ENCODE measurements at places on chromosomes 1 and 21.

DNA sequence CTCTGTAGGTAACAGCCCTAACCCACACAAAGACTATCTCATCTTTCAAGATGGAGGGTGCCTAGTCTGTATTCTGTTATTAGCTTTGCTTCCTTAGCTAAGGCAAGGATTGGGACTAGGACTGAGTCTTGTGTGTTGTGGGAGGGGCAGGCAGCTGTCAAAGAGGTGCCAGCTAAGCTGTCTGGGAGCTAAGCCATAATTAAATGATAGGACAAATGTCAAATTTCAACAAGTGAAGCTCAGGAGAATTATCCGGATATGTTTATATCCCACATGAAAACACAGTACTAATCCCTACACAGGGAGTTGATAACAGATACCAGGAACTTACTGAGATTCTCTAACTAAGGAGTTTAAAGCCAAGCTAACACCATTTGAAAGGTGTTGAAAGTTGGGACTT lies 70.5 kb upstream of the NGF start:
- no peak for DNase-seq

DNA sequence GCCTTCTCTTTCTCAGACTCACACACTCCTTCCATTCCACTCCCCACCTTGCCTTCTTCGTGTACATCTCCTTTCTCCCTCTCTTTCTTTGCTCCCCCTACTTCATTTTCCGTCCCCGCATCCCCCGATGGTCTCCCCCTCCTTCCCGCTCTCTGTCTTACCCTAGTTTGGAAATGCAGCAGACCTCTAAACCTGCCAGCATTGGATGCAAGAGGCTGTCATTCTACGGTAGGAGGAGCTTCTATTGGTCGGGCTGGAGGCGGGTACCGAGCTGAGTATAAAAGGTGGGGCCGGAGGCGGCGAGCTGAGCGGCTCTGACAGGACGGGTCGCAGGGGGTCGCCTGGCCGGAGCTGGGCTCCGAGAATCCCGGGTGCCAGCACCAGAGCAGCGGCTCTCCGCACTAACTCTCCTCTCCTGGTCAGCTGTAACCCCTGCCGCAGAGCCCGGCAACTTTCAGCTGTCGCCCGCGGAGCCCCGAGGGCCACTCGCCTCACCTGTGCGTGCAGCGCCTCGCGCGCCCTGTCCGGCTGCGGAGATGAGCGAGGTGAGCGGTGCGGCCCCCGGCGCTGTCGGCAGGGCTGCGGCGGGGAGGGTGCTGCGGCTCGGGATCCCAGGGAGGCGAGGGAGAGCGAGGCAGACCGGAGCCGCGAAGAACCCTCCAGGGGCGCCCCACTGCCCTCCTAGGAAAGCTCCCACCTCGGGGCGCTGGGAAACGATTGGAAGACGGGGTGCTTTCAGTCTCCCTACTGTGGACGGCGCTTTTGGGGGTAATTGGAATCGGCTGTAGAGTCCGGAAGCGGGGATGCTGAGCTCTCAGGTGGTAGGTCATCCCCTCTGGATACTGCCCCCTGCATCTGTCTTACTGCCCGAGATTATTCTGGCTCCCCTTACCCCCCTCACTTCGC lies at the start of gene PCP4L1:
TSS of gene PCP4L1 (plus strand) at position 307 of the 906 bp plus-strand sequence. CDS start at position 537, 230 bp downstream.
- peak; percentile 34 for DNase-seq

DNA sequence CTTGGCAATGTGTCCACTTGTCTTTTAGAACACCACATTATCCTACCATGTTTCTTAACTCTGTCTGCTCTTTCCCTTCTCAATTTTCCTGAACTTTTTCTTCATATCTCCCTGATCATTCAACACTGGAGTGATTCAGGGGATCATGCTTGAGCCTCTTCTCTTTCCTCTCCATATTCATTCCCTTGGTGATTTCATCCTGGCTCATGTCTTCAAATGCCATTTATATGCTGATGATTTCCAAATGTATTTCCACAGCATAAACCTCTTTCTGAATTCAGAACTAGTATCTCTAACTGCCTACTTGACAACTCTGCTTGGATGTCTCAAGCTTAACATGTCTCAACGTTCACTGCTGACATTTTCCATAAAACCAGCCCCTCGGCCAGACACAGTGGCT lies 8.5 kb upstream of the IVL start:
- DNase-seq: no peak

DNA sequence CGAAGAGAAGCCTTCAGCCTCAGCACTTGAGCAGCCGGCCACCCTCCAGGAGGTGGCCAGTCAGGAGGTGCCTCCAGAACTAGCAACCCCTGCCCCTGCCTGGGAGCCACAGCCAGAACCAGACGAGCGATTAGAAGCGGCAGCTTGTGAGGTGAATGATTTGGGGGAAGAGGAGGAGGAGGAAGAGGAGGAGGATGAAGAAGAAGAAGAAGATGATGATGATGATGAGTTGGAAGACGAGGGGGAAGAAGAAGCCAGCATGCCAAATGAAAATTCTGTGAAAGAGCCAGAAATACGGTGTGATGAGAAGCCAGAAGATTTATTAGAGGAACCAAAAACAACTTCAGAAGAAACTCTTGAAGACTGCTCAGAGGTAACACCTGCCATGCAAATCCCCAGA lies 78.4 kb downstream of the PRDM2 start:
- no peak for DNase-seq

Measured in NCI-H774 (cell line).